CD4-positive, alpha-beta T cell treated with Interleukin-2 at 100 ng/mL for 4 hours (primary cell): ENCODE measurements at places on chromosomes 5 and 9.

DNA sequence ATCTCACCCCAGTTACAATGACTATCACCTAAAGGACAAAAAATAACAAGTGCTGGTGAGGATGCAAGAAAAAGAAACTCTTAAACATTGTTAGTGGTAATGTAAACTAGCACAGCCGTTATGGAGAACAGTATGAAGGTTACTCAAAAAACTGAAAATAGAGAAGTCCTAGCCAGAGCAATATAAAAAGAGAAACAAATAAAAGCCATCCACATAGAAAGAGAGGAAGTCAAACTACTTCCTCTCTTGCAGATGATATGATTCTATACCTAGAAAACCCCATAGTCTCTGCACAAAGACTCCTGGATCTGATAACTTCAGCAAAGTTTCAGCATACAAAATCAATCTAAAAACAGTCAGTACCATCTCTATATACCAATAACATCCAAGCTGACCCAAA lies 221.5 kb upstream of the FAM174A start:
- DNase-seq: no peak

DNA sequence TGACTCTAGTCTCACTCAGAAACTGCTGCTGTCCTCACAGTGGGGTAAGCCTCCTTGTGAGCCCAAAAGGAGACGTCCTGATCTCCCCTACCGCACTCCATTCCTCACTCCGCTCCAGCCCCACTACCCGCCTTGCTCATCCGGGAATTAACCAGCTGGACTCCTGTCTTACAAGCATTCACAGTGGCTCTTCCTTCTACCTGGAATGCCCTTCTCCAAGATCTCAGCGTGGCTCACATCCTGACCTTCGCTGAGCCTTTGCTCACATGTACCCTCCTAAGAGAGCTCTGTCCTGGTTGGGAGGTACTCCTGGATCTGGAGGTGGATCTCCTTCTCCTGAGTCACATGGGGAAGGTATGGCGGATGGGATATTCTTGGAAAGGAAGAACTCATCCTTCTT lies 10.7 kb upstream of the KLF9 start:
- no peak for DNase-seq

GRCh38 chr5:168047669-168048111 lies 243.8 kb upstream of the WWC1 start:
- no peak for DNase-seq

DNA sequence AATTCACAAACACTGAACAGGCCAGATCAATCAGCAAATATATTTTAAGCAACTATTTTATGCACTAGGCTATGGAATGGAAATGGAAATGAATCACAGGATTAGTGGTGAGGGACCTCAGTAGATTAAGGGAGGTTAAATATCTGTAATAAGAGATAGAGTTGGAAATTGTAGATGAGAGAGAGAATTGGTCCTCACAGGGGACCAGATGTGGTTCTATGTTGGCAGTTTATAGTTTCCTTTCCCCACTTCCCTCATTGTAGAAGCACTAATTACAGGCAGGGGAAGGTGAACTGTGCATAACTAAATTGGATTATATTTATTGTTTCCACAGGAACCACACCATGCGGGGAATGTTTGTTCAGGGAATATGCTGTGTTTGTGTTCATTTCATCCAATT lies 496.2 kb downstream of the ARHGEF28 start:
- no peak for DNase-seq

DNA sequence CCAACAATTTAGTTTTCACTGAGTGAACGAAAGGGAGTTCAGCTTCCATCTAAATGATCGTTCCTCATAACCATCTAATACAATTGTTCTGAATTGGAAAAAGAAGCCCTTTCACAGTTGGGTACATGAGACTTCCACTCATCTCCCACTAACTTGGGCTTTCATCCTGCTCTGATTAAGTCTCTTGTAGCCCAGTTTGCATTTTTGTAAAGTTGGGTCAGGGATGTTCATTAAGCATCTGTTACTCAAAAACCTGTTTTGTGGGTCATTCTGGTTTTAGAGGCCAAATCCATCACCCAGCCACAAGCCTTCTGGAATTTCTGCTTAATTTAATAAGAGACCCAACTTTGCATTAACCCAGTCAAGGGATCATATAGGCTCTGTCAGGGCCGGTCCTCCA lies 385.3 kb downstream of the BNC2 start:
- DNase-seq: no peak

GRCh38 chr5:71891856-71892255 lies 172.8 kb downstream of the CARTPT start:
- DNase-seq: no peak

DNA sequence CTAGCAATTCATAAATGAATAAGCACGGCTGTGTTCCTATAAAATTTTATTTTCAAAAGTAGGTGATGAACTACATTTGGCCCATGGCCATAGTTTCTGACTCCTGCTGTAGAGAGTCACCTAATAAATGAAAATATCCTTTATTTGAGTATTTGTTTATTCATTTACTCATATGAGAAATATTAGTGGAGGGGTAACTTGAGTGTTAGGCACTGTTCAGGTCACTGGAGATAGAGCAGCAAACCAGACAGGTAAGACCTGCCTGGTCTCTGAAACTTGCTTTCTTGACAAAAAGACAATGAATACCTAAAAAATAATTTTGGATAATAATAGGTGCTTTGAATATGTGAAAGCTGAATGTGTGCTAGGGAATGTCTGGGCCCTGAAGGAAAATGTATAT lies 68.8 kb downstream of the YIPF5 start:
- no peak for DNase-seq

DNA sequence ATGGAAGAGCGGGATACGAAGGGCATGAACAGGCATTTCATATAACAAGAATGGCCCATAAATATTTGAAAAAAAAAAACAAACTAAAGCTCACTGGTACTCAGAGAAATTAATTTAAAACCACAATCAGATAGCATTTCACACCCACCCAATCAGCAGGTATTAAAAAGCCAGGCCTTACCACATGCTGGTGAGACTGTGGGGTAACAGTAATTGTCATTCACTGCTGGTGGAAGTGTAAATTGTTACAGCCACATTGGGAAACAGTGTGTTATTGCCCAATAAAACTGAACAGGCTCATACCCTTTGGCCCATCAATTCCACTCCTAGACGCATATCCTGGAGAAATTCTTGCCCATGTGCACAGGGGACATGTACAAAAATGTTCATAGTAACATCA lies 66.0 kb downstream of the PLAC8L1 start:
- no peak for DNase-seq

GRCh38 chr9:109320331-109320741 lies 523 bp downstream of the EPB41L4B start:
- no peak for DNase-seq

GRCh38 chr9:89543111-89543510 lies 45.2 kb upstream of the SEMA4D start:
- no peak for DNase-seq

- DNase-seq: no peak
These were observed 26.1 kb upstream of the CSF1R start for GRCh38 chr5:150112201-150113046.

- peak; percentile 66 for DNase-seq
These were observed 86.9 kb downstream of the RAPGEF6 start for GRCh38 chr5:131548176-131548575.

- peak; percentile 75 for DNase-seq
These were observed 146.2 kb upstream of the RASA1 start for GRCh38 chr5:87121304-87122150.

GRCh38 chr9:26310294-26310693 lies 582.3 kb downstream of the CAAP1 start:
- no peak for DNase-seq

GRCh38 chr9:133994353-133995011 lies 2.4 kb upstream of the VAV2 start:
- DNase-seq: peak; percentile 71

DNA sequence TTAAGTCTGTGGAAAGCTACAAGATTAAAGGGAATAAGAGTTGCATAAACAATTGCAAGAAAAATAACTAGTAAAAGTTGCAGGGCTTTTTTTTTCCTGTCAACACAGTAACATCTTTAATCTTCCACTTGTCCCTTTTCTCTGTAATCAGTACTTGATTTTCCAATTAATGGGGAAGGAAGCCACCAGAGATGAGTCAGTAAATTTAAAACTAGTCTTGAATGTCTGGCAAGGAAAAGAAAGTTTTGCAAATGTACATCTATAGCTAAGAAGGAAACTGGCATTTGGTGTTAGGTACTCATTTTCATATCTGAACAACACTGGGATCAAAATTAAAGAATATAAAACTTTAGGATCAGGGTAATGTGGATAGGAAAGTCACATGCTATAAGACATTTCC lies 17.1 kb downstream of the DAP start:
- DNase-seq: no peak

- no peak for DNase-seq
These were observed 221.3 kb upstream of the KLF9 start for GRCh38 chr9:70635790-70636189.

- no peak for DNase-seq
These were observed 205.8 kb upstream of the KIF2A start for GRCh38 chr5:62100201-62100600.

DNA sequence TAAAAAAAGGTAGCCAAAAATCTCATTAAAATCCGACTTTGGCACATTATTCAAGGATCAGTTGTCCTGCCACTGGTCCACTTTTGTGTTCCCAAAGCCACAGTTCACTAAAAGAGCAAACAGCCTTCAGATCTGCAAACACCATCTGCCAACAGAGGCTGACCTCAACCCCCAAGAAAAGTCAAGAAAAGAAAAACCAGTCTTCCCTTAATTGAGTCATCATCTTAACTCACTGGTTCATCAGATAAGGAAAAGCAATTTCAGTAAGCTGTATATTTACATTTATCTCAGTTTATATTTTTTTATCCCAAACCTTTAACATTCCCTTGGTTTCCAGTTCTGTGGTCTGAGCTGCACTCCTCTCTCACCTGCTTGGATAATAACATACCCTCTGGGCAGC lies 21.2 kb downstream of the RASEF start:
- DNase-seq: no peak

- no peak for DNase-seq
These were observed 195.2 kb upstream of the PTGER4 start for GRCh38 chr5:40484495-40484894.

- no peak for DNase-seq
These were observed 702.2 kb downstream of the MAT2B start for GRCh38 chr5:164207646-164208045.

GRCh38 chr9:95096807-95097206 lies 220.7 kb downstream of the FANCC start:
- no peak for DNase-seq

DNA sequence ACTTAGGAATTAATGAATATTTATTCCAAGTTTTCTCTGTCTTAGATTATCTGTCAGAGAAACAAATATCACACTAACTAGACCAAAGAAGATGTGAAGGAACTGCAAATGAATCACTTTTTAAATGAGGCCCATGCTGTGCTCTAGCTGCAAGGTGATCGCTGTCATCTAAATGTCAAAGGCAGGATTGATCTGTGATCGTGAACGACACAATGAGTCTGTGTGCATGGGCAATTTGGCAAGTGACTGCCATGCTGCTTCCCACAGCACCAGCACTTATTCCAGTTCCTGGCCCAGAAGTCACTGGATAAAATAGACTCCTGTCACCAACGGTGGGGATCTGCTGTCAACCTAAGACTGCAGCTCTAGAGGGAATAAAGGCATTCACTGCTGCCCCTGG lies 141.2 kb downstream of the TRIM36 start:
- no peak for DNase-seq

- DNase-seq: no peak
These were observed 387.9 kb downstream of the RAB3C start for GRCh38 chr5:58970766-58971165.

DNA sequence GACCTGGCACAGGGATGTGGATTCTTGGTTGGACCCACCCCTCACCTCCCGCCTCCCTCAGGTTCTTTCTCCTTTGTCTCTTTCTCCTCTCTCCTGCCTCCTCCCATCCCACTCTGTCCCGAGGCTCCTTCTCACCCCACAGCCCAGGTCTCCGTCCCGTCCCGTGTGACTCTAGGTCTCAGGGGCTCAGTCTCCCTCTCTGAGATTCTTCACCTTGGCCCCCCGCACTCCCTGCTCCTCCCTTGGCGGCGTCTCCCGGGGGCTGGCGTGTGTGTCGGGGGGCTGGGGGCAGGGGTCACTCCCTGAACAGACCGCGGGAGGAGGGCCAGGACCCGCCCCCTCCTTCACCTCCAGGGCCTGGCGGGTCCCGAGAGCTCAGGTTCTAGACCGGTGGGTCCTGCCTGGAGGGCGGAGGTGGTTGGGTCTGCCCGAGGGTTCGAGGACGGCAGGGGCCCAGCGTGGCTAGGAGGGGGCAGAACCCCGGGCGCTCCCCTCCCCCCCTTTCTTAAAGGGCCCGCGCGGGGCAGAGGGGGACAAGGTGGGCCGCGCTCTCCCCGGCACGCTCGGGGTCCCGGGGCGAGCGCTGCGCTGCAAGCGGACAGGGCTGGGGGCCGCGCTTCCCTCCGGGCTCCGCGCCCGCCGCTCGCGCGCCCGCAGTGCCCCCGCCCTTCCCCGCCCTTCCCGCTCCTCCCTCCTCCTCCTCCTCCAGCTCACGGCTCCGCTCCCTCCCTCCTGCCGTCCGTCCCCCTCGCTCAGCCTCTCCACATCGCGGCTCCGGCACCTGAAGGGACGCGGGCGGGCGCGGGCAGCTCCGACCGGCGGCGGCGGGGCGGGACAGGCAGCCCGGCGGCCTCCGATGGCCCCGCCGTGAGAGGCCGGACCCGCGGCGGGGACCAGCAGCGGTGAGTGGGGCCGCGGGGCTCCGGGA lies at the start of gene PSD2:
TSS of gene PSD2 (plus strand) at position 735 of the 928 bp plus-strand sequence. CDS start 13,633 bp downstream, outside the sequence.
- DNase-seq: peak; percentile 4

DNA sequence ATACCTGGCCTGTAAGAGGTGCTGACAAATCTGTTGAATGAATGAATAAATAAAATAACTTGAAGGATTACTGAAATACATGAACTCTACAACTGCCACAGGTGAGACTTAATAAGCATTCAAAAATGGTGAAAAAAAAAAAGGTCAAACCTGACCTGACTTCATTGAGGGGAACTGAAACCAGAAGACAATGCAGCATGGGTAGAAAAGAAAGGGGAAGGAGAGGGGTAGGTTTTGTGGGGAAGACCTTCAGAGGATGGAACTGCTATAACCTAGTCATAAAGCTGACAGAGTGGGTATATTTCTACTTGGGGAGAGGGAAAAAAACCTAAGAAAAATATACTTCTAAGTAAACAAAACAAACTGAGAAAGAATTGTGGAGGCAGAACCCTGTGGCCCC lies 56.6 kb downstream of the RASEF start:
- DNase-seq: no peak

DNA sequence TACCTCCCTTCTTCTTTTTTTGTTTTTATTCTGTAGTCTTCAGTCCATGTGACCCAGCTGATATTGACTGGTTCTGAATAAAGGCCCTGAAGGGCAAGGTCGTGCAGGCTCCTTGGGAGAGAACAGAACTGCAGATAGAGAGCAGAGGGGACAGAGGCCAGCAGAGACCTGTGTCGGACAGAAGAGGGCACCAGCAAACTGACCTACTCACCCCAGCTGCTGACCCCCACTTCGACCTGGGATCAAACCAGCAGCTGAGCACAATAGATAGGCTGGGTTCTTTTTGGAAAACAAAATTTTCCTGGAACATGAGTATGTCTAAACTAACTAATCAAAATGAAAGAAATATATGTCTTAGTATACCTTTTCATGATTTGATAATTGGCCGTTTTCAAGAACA lies 695.1 kb downstream of the NR2F1-AS1 start:
- no peak for DNase-seq
